ENCODE measurements at places on chromosomes 6 and 20.

DNA sequence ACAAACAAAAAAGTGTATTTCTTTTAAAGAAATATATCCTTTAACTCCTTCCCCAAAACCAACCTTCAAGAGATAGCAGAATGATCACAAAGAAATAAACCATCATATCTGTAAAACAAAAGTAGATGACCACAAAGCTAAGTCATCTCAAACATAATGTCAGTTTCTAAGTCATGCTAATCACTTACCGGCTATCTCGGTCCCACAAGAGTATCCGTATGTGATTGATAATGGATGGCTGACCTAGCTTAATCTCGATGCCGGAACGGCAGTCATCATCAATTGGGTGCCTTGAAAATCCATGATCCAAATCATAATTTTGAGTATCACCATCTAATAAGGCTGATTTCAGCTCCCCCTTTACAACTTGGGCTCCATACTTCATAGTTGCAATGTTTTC, 59.7 kb downstream of the BTBD9 start:
- DNase-seq = no peak

DNA sequence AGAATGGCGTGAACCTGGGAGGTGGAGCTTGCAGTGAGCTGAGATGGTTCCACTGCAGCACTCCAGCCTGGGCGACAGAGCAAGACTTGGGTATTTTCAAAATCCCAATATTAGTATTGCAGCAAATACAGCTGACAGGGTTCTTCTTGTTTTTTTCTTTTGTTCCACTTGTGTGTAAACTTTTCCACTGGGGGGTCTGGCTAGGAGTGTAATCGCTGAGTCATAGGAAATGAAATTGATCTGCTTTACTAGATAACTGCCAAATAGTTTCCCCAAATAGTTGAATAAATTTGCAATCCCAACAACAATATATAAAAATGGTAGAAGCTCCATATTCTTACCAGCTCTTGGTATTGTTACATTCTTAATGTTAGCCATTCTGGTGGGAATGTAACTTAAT, 526.0 kb upstream of the SOX4 start:
- no peak for DNase-seq

DNA sequence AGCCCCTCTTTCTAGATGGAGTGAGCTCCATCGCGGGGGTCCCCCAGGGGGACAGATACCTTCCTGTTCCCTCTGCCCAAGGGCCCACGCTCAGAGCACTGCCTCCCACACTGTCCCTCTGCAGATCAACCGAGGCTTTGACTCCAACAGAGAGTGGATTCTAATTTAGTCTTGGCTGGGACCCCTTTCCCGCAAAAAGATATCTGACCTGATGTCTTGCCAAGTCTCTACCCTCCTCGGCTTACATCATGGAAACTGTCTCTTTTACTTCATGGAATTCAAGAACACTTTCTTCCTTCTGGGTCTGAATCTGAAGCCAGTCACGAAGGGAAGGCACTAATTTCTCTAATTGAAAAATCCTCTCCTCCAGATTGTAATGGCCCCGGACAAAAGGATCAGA, 278.0 kb downstream of the BMP7 start:
- DNase-seq = no peak

GRCh38 chr6:169974663-169975062, 223.2 kb downstream of the ERMARD start:
- DNase-seq = no peak

DNA sequence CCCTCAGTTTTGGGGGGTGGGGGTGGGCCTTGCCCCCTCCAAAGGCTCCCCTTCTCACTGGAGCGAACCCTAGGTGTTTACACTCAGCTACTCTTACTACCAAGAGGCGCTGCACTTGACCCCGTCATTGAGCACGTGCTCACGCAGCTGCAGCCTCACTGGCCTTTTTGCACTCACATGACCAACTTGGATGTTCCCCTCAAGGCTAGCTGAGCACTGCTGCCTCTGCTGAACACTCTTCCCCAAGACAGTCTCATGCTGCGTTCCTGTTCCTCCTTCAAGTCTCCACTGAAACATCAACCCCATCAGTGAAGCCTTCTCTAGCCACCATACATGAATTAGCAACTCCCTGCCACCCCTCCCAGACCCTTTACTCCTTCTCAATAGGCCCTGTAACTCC, 4.0 kb downstream of the SOD2 start:
- no peak for DNase-seq

DNA sequence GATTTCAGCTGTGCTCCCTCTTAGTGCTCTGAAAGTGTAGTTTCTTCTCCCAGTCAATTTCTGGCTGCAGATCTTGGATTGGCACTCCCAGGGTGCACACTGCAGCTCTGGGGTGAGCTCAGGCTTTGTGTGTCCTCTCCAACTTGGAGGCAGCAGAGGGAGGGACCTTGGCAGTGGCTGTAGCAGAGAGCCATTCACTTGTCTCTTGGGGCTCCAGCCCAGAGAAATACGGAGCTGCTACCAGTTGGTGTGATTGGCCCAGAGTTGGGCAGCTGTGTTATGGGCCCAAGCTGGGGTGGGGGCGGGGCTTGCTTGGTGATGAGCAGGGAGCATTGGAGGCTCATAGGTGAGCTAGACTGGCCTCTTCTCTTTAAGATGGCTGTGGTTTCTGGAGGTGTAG, 65.9 kb downstream of the KLHL32 start:
- DNase-seq = no peak

- peak; percentile 55 for DNase-seq
These were observed 56.7 kb downstream of the ATXN1 start for GRCh38 chr6:16704401-16705045.

GRCh38 chr6:159959165-159959975, 9.5 kb upstream of the IGF2R start:
- no peak for DNase-seq

GRCh38 chr6:43391440-43392031, 22.1 kb upstream of the ZNF318 start:
- DNase-seq = no peak

DNA sequence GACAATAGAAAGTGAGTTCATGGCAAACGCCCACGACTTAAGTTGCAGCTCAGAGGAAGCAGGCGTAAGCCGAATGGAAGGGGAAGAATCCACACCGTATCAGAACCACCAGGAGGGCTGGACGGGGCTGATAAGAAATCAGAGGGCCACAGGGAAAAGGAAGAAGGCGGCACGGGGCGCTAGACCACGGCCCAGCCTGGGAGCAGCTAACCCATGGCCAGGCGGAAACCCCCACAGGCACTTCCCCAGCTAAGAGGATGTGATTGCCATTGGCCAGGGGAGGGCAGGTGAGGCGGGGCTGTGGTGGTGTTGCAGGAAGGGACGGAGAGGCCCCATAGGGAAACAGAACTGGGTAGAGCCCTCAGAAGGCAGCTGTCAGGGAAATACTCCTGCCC, 174.0 kb upstream of the AFDN start:
- no peak for DNase-seq

- DNase-seq = no peak
These were observed 8.5 kb upstream of the MRPS10 start for GRCh38 chr6:42226161-42226611.

GRCh38 chr6:32982084-32982701, 13.8 kb downstream of the BRD2 start:
- DNase-seq = no peak

GRCh38 chr20:2519115-2519809, 10.5 kb upstream of the ZNF343 start:
- DNase-seq = no peak

- no peak for DNase-seq
These were observed 7.6 kb upstream of the MTHFD1L start for GRCh38 chr6:150857945-150858308.

DNA sequence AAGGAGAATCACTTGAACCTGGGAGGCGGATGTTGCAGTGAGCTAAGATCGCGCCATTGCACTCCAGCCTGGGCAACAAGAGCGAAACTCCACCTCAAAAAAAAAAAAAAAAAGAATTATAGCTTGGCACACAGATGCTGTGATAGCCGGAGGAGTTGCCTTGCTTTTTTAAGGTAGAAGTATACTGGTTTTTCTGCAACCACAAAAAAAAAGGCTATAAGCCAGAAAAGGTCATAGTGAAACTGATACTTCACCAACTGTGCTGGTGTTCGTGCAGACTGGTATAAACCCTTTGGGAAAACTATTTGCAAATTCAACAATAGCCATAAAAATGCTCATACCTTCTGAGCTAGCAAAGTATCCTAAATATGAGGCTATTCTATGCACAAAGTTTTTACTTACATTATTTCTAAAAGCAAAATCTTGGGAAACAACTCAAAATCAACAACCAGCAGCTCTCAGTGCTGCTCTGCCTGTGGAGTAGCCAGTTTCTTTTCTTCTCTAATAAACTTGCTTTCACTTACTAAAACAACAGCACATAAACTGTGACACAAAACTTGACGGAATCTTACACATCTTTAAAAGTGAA, 44.0 kb downstream of the B4GALT5 start:
- DNase-seq = no peak

- DNase-seq = no peak
These were observed 201.2 kb upstream of the SMLR1 start for GRCh38 chr6:130625825-130626527.

DNA sequence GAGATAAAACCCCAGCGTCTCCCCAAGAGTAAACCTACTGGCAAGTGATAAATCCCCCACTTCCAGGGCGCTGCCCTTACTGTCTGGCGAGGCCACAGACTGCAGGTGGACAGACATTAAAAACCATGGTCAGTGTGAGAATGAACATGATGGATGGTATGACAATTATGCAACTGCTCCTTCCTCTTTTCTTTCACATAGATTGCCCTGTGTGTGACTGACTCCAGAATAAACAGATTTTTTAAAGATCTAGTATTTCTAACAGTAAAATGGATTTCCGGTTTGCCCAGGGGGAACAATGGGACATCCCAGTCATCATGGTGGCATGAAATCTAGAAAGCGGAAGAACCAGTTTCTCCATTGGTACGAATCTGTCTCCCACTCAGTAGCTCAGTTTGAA, 153.7 kb downstream of the FOXC1 start:
- DNase-seq = no peak

DNA sequence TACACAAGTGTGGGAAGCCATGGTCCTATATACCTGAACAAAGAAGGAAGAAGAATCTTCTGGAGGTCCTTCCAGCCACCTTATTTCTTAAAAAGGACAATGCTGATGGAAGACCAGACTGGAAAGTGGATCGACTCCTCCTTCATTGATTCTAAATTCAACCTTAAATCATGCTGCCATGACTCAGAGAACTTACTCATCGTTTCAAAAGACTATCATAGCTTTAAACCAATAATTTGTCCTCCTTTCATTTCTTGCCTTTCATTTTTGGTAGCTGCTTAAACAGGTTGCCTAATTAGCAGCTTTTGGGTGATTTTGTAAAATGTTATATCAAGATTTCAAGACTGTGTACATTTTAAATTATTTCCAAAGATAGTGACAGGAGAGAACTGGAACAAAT, 60.8 kb downstream of the RTN4IP1 start:
- DNase-seq = no peak

DNA sequence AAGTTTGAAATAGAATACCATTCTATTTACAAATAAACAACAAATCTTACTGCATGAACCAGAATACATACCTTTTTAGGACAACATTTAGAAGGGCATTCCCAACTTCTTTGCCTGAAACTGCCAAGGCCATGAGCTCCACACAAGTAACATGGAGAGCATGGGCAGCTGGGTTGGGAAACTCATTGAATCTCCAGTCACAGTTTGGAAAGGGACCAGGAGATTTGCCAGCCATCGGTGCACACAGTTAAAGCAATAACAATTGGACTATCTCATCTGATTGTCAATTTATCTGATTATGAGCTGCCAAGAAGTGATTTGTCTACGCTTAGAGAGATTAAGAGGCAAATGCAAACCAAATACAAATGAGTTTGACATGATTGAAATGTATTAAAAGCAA, 19.9 kb downstream of the ARG1 start:
- no peak for DNase-seq

DNA sequence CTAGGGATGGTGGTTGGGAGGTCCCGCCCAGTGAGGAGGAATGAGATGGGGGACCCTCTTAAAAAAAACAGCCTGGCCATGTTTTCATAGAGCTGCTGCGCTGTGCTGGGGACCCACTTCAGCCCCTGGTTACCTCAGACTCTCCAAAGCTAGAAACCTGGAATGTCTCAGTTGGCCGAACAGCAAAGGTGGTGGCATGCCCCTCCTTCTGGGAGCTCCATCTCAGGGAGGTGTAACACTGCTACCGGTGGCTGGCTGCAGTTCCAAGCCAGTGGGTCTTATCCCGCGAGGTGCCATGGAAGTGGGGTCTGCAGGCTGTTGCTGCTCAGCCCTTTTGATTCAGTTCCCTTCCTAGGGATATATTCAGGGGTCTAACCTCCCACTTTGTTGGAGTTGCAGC, 35.7 kb upstream of the TFB1M start:
- no peak for DNase-seq

GRCh38 chr20:61911824-61912223, 153.9 kb downstream of the TAF4 start:
- no peak for DNase-seq

DNA sequence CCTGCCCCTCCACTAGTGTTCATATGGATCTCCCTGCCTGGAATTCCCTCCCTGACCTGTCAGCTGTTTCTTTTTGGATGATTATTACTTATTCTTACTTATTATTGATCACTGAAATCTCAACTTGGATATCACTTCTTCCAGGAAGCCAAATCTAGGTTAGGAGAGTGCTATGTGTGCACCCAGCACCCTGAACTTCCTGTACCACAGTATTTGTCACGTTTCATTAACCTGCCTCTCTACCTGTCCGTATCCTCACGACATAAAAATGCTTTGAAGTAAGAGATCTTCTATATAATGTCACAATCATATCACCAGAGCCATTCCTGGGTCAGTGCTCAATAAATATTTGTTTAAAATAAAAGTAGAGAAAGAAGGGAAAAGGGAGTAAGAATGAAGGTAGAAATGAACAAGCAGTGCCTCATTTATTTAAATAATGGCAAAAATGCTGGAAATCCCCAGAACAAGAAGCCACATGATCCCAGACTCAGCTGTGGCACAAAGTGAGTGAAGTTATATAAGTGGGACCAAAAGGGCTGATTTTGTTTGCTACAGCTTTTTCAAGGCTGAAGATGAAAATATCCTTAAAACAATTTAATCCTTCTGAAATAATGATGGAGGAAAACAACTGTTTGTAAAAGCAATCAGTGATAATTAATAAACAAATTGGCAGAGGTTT, 88.0 kb upstream of the MANEA start:
- DNase-seq = no peak

DNA sequence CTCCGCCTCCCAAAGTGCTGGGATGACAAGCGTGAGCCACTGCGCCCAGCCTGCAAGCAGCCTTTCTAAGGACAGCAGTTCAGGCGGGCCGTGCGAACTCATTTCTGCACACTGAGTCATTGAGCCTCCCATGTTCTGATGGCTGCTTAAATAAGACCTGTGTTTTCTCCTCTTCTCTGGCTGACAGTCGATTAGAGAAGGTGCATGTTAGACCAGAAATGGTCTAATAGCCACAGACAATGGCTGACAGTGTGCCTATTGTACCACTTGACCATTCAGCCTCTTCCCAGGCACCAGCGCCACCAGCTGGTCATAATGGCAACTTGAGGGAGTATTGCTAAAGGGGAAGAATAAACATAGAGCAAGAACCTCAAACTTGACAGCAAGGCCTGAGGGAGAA, 6.2 kb downstream of the CST11 start:
- DNase-seq = peak; percentile 34

DNA sequence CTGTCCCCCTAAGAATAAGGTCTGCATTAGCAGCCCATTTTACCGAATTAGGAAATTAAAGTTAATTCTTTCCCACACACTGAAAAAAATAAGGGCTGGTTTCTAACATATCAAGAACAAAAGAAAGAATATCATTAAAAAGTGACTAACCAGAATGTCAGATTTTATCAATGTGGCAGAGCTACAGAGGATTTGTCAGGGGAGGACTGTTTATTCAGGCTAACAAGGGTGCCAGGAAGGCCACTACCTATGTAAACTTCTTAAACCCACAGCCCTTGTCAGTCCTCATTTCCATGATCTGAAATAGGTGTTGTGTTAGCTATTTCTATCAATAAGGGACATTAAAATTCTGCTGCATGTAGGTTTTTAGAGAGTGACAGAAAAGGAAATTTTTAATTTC, 76.4 kb downstream of the BACH2 start:
- no peak for DNase-seq

Data from stimulated activated CD4-positive, alpha-beta T cell treated with anti-CD3 and anti-CD28 coated beads, Interleukin-2, amount 100 ng/mL, for 48 hours (primary cell).